GM19239 (cell line): ENCODE measurements at places on chromosomes 12 and 14.

DNA sequence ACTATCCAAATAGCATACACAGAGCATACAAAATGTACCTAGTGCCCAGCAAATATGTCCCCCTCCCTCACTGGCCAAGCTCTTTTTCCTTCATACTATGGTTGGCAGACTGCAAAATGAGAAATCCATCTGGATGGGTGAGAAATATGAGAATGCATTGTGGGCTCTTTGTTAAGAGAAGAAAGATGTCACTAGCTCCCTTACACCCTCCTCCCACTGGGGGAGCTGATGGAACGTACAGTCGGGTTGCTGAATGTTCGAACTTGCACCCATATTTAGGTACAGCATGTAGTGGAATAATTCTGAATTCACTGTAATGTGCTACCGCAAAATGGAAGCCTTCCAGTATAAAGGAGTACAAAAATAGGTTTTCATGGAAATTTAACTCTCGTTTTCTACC lies 377.4 kb downstream of the GRIN2B start:
- no peak for DNase-seq

GRCh38 chr12:71236133-71236660 lies 78.4 kb upstream of the TSPAN8 start:
- DNase-seq: no peak

DNA sequence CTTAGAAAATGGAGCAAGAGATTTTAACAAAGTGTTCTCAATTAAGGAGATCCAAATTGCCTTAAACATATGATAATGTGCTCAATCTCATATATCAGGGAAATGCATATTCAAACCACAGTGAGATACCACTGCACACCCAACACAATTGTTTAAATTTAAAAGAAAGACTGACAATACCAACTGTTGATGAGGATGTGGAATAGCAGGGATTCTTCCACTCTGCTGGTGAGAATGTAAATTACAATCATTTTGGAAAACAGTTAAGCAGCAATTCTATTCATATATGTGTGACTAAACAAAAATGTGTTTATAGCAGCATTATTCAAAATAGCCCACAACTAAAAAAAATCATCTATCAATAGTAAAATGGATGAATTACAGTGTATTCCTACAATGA lies 144.2 kb downstream of the KICS2 start:
- no peak for DNase-seq

- no peak for DNase-seq
Observed at GRCh38 chr14:75264036-75264435, 14.6 kb upstream of the FOS start.

GRCh38 chr12:32617534-32617933 lies 61.6 kb upstream of the DNM1L start:
- no peak for DNase-seq

- no peak for DNase-seq
Observed at GRCh38 chr12:31868965-31869364, 90.2 kb upstream of the RESF1 start.

GRCh38 chr12:6615802-6616201 lies 8.6 kb upstream of the CHD4 start:
- DNase-seq: no peak

DNA sequence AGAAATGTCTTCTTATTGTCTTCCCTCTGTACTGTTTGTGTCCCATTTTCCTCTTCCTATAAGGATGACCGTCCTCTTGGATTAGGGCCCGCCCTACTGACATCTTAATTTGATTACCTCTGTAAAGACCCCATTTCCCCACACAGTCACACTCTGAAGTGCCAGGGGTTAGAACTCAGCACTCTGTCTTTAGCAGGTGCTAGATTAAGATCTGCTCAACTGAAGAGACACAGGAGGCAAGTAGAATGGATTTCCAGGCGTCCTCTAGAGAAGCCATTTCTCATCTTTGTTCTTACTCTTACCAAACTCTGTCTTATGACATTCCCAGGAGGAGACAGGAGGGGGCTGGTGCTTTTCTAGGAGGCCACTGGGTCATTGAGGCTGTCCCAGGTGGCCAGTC lies 50.8 kb downstream of the VCPKMT start:
- no peak for DNase-seq

- DNase-seq: no peak
Observed at GRCh38 chr12:78187741-78188140, 357.0 kb downstream of the NAV3 start.

- no peak for DNase-seq
Observed at GRCh38 chr12:127115468-127116035, 1151.4 kb upstream of the TMEM132C start.

DNA sequence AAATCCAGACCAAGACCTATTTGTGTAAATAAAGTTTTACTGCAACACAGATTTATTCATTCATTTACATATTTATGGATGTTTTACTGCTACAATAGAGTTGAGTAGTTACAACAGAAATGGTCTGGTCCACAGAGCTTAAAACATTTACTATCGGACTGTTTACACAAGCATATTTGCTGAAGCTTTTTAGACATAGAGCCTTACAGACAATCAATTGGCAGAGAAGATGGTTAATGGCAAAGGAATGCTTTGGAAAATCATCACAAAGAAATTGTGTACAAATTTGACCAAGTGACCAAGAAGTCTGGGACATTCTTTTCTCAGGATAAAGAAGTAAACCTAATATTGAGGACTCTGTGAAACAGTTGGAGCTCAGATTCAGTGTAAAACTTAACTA lies 504.3 kb downstream of the SLC16A7 start:
- DNase-seq: no peak

DNA sequence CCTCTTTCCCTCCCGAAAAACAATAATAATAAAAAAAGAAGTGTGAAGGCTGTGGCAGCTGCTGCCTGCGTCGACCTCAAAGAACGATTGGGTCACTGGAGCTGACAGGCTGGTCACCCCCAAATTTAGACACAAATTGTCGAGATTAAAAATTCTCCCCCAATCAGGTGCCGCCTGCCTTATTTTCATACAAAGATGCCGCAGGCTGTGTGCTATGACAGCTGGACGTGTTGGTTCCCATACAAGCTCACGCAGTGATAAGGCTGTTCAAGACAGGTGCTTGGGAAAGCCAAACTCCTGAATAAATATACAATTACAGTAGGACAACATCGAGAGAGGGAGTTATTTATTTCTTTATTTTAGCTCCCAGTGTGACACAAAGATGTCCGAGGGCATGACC lies 1041.8 kb downstream of the VRK1 start:
- DNase-seq: no peak

GRCh38 chr12:119980242-119980641 lies 8.8 kb upstream of the BICDL1 start:
- DNase-seq: no peak
